IPS-NIHi11 (cell line): ENCODE measurements at places on chromosomes 4 and X.

- no peak for DNase-seq
Observed at GRCh38 chrX:154718616-154719015, 32.3 kb downstream of the GAB3 start.

DNA sequence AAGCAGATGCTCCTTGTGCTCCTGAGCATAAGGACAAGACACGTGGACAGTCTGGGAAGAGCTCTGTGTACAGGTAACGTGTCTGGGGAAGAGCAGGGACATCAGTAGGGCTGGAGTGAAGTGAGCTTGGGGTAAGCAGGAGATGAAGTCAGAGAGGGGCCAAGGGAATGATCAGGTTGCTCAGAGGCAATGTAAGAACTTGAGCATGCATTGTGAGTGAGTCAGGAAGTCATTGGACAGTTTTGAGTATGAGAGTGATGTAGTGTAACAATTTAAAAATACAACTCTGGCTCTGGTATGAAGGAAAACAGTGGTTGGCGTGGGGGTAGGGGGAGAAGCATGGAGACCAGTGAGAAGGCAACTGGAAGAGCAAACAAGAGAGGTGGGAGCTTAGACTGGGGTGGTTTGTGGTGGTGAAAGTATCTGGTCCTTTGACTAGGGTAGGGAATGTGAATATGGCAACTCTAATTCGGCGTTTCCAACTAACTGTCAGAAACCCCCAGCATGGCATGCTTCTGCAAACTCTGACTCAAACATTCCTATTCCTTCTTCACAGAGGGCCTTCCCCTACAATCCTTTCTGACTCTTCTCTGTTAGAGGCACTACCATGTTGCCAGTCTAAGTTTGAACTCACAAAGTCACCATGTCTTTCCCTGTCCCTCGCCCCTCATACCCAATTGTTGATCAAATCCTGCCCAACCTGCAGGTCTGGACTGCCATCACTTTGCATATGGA lies 57.2 kb downstream of the STBD1 start:
- DNase-seq = no peak

DNA sequence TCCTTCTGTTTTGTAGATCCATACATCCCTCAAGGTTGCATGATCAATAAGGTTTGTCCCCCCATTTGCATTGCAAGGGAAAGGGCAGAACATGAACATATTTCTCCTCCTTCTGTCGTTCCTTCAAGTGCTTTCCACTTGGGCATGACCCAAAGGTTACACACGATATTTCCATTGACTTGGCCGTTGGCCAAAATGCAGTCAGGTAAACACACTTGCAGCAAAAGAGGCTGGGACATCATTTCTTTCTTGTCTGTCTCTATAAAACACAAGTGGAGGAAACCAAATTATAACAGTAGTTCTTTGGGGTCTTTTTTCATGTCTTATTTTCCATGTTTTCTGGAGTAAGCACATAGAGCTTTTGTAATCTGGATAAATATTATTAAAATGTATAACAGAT lies 156.1 kb downstream of the FRAS1 start:
- no peak for DNase-seq

DNA sequence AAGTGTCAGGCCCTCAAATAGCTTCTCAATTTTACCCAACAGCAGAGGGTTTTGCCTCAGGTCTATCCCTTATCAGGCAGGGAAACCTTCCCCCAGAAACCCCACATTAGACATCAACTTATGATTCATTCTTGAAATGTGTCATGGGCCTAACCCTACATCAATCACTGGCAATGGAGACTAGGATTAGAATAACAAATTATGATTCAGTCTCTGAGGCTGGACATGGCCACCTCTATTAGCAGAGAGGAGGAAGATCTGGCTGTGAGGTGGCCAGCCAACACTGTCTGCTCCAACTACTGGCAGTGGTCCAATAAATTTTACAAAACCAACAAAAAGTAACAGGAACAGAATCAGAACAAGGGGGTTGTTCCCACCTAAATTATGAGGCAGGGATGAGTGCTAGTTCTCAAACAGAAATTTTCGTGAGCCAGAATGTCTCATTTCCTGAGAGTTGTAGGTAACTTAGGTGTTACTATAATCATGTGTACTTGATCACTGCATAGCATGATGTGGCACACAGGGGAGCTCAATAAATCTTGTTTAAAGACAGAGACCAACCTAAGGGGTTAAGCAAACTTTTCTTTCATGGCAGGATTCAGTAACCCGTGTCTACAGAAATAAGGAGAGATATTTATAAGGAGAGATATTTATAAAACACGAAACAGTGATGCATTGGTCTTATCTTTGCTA lies 126.8 kb downstream of the NFKB1 start:
- no peak for DNase-seq

DNA sequence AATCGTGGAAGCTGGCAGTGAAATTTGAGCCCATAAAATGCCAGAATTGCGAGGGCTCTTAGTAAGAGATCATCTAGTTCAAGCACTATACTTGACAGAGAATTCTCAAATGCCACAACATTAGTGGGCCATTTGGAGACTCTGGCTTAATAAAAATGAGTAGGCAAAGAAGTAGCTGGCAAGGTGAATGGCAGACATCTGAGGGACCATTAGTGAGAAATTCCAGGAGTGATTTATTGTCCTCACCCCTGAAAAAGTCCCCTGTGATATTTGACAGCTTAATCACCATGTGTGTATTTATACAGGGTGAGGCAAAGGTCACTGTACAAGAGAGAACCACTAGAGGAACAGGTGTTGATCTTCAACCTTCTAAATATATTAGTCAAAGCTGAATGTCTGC lies 207.5 kb downstream of the CHRDL1 start:
- no peak for DNase-seq

DNA sequence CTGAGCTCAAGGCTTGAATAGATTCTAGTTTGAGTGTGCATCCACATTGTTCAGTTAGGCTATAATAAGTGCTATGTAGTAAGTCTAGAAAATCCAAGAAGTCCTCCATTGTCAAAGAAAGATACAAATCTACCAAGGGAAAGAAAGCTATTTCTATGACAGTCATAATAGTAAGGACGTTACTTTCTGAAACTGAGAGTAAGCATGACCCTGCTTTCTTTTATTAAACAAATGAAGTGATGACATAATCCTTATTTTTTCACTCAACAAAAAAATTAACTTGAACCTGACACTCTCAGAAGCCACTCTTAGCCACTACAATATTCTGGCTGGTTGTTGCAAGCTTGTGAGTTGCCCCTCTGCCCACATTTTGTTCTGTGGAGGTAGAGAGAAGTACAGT lies 33.8 kb upstream of the AMELX start:
- no peak for DNase-seq

GRCh38 chr4:107725281-107725859 lies 5.3 kb upstream of the PAPSS1 start:
- no peak for DNase-seq

DNA sequence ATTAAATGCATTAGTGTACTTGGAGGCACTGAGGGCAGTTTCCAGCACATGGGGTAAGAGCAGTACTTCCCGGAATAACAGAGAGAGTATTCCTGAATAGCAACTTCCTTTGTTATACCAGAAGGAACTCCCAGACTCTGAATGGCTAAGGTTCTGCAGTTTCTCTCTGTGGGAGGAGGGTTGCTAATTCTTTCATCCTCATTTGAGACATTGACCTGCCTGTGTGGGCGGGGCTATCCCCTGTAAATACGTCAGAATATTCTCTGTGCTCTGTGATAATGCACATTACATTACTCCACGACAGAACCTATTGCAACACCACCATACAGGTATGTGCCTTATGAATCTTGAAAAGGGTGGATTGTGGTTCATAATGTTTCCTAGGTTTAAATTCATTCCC lies 52.7 kb downstream of the SPINK2 start:
- DNase-seq = peak; percentile 68

DNA sequence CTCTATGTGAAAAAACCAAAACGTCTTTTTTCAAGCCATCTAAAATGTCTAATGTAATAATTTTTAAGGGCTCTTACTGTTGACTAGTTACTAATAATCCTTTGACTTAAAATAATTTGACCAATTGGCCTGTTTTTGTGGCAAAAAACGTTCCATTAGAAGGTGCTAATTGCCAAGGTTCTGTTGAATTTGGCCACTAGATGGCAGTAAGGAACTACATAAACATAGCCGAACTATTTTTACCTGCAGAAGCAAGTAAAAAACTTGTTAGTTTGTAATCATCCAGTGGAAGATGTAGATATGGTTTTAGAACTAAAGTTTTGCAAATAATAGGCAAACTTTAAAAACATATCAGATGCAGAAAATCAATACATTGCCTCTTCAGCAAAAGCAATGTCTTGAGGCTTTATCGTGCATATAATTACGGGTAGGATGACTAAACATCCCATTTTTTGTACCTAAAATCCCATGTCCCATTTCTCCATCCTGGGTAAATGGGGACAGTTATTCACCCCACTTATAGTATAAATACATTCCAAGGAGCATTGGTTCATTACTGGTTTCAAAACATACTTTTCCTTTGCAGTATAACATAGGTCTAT lies 57.6 kb downstream of the PROM1 start:
- peak; percentile 63 for DNase-seq

DNA sequence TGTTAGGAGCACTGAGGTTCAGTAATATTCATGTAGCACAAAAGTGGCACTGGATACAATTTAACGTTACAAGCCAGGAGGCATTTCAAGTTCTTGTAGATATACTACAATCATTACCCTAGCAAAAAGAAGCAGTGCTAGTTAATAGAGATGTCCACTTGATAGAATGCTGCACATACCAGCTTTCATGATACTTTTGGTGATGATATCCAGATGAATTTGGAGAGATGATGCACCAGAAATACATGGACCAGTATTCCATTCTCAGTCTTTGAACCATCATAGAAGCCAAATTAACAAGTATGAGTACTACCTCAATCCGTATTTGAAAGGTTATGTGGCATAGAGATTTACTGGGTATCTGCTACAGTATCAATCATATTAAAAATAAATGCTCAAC lies 421.0 kb upstream of the MAGEB18 start:
- DNase-seq = no peak

GRCh38 chr4:38724475-38724808 lies 58.3 kb downstream of the TLR10 start:
- DNase-seq = no peak

DNA sequence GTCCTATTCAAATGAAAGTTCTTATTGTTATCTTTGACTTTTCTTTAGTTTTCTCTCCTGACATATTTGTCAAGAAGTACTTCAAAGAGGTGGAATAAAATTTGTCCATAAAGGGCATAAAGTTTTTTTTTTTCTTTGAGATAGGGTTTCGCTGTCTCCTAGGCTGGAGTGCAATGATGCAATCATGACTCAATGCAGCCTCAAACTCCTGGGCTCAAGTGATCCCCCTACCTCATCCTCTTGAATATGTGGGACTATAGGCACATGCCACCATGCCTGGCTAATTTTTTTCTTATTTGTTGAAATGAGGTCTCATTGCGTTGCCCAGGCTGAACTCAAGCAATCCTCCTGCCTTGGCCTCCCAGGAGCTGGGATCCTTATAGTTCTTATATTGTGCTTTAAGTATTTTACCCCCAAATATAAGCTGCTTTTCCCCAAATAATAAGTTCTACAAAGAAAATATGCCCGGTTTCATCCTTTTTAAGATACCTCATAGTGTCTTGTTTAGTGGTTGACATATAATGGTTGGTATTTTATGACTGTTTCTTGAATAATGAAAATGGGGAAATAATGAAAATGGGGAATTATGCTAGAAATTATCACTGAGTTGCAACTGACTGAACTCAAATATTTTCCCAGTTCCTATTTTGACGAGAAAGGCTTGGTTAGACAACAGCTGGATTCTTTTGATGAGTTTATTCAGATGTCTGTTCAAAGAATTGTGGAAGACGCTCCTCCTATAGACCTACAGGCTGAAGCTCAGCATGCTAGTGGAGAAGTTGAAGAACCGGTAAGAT lies 11.6 kb downstream of the POLR2B start:
- no peak for DNase-seq
